ENCODE measurements at places on chromosomes 6 and 20.

- DNase-seq: no peak
Observed at GRCh38 chr6:13334953-13335352, 6.6 kb upstream of the TBC1D7 start.

GRCh38 chr6:143335865-143336264 lies 114.6 kb downstream of the ADAT2 start:
- DNase-seq: no peak

- DNase-seq: no peak
Observed at GRCh38 chr6:17311595-17312311, 30.6 kb downstream of the RBM24 start.

GRCh38 chr20:33282991-33283555 lies at the start of gene BPIFB1:
Gene BPIFB1 (plus strand): TSS chr20:33283214. CDS start chr20:33286074, 2,860 bp downstream.
- DNase-seq: no peak

DNA sequence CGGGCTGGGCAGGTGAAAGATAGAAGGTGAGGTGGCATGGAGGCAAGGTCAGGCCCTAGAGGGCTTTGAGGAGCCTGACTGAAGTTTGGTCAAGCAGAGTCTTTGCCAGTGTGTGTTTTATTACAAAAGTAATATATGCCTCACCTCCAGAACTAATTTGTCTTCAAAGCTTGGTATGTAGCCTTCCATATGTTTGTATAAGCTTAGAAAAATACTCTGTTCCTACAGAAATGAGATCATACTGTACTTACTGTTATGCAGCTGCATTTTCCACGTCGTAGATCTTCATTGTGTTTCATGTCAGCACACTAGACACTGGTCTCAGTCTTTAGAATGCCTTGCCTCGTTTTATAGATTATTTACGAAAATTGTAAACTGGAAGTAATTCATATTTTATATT lies 61.8 kb downstream of the ANKS1A start:
- DNase-seq: no peak

DNA sequence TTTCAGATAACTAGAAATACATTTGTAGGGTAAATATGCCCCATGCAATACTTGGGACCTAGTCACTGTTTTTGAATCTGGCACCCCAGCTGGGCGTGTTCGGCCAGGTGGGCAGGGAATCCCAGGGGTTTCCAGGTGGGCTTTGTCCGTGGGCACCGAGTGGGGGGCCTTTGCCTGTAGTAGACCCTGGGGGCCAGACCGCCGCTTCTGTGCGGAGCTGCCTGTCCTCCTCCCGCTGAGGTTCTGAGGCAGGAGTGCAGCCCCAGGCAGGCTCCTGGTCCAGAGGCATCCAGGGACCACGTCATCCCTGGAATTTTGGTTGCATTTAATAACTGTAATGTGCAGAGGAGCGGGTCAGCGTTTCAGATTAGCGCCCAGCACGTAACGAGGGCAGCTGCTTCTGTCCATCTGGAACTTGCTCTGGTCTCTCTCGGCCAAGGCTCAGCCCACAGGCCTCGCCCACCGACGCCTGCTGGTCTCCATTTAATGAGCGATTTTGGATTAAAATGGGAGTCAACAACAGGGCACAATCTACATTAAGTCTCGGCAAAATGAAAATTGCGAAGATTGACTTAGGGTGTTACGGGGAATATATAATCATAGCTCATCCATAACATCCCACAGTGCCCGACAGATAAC lies 12.8 kb downstream of the BHLHE23 start:
- no peak for DNase-seq

All from CD4-positive, alpha-beta T cell treated with Interleukin-4 for 1 hour (primary cell).